Activated CD8-positive, alpha-beta memory T cell treated with anti-CD3 and anti-CD28 coated beads for 4 hours (primary cell): ENCODE measurements at places on chromosomes 11 and 22.

DNA sequence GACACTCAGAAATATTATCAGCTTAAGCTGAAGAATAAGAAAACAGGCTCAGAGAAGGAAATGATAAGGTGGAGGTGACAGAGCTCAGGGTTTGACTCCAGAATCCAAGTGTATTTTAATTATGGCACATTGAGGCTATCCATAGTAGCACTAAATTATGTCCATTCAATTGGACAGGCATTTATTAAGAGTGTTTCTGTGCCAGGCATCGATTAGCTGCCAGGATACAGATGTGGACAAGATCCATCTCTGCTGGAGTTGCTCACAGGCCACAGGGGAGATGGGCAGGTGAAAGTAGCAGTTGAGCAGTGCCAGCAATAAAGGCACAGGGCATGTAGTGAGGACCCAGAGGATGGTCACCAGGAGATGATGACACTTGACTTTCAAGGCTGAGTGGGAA lies 592.5 kb downstream of the INSC start:
- no peak for DNase-seq

GRCh38 chr11:69541501-69542313 lies 60.2 kb downstream of the LINC01488 start:
- DNase-seq, result no peak

GRCh38 chr22:19477321-19478044 lies 1.5 kb downstream of the UFD1 start:
- DNase-seq, result no peak

- no peak for DNase-seq
Measured at GRCh38 chr22:28759861-28760560, 12.5 kb upstream of the CCDC117 start.

- DNase-seq, result no peak
Measured at GRCh38 chr11:371716-372590, 2.7 kb downstream of the B4GALNT4 start.
